ENCODE measurements at places on chromosomes 16 and 17.

DNA sequence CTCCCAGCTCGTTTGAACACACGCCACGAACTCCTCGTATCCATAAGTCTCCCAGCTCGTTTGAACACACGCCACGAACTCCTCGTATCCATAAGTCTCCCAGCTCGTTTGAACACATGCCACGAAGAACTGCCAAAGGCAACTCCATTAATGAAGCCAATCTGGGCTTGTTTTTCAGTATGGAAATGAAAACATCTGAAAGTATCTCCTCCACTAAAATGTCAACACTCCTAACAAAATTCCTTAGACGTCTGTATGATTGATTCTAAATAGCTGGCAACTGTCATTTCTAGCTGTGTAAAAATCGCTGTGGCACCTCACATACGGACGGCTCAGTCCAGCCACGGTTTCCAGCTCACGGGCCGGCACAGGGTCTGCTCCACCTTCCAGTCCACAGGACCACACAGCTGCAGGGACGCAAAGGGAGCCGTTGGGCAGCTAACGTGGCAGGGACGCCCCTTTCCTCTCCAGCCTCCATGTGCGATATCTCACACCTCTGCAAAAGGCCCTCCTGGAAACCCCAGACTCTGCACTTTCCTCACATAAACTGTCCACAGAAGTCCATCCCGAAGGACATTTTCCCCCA is 67.1 kb upstream of the METRNL start:
- peak; percentile 73 for DNase-seq

DNA sequence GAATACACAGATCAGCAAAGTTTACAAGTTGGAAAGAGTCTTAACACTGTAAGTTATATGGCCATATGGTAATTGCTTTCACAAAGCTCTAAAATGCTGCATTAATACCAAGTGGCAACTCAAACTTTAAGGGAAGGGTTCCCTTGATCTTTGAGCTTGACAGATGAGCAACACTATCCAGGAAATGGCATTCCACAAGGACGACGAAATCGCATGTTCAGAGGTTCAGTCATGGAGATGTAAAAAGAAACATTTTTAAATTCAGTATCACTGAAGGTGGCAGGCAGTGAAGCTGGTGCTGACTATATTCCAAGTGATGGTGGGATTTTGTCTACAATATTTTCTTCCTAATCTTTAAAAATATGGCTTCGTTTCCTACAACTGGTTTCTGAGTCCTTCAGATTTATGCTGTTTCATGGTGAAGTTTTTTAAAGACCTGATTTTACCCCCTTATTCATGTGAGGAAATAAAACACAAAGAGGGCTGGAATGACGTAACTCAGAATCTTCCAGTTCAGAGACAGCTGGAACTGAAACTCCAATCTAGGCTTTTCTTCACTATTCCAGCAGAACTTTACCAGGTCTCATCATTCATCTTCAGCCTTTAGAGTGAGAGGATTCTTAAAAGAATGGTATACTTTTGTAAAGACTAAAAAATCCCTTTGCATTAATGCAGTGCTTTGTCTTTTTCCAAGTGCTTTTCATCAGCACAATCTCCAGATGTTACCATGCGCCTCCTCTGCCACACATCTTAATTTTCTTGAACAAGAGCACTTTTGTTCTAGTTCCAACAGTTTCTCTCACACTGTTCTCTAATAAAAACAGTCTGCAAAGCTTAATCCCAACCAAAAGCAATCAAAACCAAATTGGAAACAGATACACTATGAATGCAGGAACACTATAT is 20.2 kb downstream of the CHCT1 start:
- no peak for DNase-seq

GRCh38 chr16:66481943-66482390 is 54.9 kb downstream of the BEAN1 start:
- DNase-seq = no peak

DNA sequence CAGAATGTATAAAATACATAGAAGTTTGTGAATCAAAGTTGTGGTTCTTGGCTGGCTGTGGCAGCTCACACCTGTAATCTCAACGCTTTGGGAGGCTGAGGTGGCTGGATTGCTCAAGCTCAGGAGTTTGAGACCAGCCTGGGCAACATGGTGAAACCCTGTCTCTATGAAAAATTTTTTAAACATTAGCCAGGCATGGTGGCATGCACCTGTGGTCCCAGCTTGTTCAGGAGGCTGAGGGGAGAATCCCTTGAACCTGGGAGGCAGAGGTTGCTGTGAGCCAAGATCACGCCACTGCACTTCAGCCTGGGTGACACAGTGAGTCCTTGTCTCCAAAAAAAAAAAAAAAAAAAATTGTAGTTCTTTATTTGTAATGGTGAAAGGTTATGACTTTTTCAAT is 13.8 kb upstream of the APPBP2 start:
- DNase-seq = no peak

DNA sequence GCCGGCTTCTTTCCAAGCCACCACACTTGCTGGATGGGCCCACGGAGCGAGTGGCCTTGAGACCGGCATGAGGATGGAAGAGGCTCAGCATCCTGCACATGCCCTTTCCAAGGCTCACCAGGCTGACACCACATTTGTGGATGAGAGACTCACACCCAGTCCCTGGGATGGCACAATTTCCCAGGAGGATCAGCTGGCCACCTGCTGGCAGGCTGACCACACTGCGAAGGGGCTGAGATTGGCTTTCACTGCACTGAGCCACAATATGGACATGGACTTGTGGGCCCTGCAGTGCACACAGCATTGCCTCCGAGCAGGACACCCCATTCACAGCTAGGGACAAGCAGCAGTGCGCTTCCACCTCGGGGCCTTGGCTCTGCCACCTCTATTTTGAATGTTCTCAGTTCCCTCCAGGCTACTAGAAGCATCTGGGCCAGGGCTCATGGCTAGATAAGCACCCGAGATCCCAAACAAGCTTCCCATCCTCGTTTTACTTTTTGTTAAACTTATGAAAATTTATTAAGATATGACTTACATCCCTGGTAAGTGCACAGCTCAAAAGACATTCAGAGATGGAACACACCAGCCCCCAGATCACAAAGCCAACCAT is 25.3 kb upstream of the KSR1 start:
- DNase-seq = no peak

DNA sequence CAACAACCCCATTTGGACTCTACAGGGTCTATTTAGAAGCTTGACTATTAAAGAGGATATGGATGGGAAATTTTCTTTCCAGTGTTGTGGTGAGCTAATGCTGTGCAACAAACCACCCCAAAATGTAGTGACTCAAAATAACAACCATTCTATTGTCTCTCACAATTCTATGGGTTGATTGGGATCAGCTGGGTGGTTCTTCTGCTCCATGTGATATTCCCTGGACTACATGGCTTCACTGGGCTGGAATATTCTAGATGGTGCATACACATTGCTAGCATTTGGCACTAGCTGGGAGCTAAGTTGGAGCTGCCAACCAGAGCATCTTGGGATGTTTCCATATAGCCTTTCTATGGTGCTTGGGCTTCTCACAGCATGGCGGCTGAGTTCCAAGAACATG is 30.2 kb downstream of the SLC6A2 start:
- DNase-seq = no peak

DNA sequence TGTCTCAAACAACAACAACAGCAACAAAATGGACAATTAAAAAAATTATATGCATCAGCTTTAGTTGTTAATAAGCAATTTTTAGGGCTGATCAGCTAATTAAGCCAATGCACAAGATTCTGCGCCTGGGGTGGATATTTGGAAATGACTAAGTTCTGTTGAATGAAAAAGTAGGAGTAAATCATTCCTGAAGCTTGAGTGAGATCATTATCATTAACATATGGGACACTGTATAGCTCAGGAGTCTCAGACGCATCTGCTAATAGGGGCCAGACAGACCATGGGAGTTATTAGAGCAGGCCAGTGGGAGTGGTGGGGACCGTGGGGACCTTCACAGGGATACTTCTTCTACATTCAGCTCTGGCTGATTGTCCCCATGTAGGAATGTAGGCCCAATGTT is 22.8 kb downstream of the IRX5 start:
- no peak for DNase-seq

GRCh38 chr16:8899709-8900317 is 17.7 kb downstream of the LITAFD start:
- no peak for DNase-seq

- no peak for DNase-seq
These were observed 67.0 kb upstream of the DNAH17 start for GRCh38 chr17:78644224-78644623.

GRCh38 chr17:63189082-63189481 is 223.0 kb downstream of the TANC2 start:
- no peak for DNase-seq

Data from fibroblast of skin of left biceps (primary cell).